Posterior cingulate gyrus (tissue), 11 donors: ENCODE measurements at places on chromosomes 2 and 18.

GRCh38 chr2:195094330-195094729, 562.7 kb upstream of the SLC39A10 start:
- DNase-seq, result no peak

GRCh38 chr18:50114448-50114847, 80.5 kb downstream of the MYO5B start:
- no peak for DNase-seq

DNA sequence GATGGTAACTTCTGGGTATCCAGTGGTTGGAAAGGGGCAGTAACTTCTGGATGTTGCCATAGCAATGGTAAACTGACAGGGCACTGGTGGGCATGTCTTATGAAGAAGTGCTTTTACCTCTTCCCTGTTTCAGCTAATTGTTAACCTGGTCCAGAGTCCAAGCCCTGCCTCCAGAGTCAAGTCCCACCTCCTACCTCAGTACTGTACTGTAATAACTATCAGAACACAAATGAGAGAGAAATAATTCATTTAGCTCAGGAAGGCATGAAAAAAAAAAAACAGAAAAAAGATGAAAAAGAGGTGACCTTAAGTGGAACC, 237.0 kb downstream of the ZNF804A start:
- no peak for DNase-seq

DNA sequence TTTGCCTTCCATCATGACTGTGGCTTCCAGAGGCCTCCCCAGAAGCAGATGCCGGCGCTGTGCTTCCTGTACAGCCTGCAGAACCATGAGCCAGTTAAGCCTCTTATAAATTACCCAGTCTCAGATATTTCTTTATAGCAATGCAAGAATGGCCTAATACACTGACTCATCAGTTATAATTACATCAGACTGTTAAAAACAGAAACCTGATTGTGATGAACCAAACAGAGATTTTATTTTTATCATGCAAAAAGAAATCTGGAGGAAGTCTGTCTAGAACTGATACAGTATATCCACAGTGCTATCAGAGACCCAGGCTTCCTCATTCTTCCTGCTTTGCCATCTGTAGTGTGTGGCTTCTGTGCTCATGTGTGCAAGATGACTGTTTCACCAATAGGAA, 93.4 kb upstream of the MEX3C start:
- no peak for DNase-seq

DNA sequence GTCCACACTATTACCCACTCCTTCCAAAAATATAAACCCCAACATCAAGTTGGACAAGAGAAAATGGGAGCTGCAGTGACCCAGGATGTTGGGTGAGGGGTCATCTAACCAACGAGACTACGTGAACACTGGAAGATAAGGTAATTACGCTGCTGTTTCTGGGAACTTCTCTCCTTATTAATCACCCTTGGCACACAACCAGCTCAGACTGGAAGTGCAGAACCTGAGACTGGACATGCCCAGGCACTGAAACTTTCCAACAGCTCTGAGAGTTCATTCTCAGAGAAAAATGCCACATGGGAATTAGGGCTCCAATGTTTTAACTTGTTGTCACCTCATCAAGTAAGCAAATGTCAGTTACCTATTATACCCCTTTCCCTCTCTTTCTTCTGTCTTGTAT, 135.3 kb downstream of the CCDC148 start:
- no peak for DNase-seq

DNA sequence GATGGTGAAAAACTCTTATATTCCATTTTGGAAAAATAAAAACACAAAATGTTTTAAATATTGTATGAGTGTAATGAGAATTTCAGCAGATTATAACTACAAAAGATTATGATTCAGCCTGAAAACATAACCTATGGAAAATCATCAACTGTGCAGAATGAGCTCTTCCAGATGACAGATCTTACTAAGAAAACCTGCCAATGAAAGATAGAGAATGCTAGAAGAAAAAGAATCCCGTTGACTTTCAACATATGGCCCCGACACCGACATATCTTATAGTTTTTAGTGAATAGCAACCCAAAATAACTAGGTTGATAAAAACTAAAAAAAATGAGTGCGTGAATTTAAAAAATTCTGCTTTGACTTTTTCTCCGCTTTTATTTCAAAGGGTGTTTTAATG, 178.0 kb downstream of the BABAM2 start:
- DNase-seq, result no peak

DNA sequence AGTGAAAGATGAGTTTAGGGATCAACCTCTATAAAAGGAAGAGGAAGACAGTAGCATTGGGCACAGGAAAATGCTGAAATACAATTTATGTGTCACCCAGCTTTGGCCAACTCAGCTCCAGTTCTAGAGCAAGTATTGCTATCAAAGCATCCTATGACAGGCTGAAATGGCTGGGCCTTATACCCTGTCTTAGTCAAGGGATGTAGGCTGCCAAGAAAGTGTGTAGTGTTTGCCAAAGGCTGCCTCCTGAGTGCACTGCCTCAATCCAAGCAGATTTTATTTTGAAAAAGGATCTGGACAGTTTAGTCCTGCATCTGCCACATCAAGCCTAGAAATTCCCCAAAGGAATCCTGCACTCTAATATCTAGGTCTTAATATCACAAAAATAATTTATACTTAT, 359.9 kb upstream of the ZC3H15 start:
- DNase-seq, result no peak

GRCh38 chr2:227816507-227817294, 3.1 kb downstream of the CCL20 start:
- no peak for DNase-seq

DNA sequence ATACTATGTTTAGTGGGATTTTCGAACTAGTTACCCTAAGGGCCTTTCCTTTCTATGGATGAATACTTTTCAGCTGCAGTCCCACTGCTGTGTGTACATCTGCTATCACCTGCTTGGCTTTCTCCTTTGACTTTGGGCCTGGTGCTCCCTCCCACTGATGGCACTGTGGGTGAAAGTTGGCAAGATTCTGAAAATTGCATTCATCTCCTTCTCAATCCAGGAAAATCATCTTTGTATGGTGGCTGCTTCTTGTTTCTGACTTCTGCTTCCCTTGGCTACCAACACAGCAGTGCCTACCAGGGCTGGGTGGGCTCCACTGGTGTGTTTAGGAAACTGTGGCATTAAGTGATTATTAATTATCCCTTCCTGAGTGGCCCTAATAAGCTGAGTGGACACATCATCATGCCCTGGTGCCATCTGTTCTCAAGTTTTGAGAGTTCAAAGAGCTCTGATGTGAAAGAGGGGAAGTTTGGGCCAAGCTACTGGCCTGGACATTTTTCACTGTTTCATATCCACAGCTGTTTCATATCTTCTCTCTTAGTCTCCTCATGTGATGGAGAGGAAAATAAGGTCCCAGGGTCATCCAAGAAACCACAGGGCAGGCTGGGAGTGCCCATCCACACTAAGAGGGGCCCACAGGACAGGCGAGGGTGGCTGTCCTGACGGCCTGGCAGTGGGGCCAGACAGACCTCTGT, 16.7 kb downstream of the HK2 start:
- DNase-seq, result no peak

DNA sequence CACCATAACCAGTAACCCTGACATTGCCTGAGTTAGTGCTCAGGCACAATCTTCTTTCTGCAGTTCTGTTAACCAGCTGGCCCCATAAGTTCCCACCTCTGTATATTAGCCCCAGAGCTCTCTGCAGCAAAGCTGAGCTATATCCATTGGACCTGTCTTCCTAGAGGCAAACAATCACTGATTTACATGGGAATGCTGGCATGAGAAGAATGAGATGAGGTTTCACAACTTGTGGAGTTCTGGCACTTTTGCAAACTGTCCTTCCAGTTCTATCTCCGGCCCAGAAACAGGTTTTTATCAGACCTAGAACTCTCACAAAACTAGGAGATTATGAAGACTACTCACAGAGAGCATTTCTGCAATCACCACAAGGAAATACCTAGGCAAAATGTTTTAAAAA, 7.9 kb upstream of the CCBE1 start:
- no peak for DNase-seq

DNA sequence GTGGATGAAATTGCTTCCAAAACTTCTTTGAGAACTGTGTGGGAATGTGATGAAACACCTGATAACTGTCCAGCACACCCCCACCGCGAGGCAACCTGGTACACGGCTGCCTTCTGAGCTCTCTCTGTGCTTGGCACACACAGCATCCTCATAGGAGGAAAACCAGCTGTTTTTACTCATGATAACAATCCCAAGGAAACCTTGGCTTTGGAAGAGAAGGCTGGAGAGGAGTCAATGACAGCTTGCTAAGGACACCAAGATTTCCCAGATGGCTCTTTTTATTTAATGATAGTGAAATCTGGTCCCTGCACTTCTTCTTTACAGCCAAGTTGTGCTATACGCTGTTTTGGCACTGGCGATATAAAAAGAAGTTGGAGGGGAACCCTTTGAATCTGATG, 232.5 kb upstream of the FN1 start:
- DNase-seq, result peak; percentile 41

DNA sequence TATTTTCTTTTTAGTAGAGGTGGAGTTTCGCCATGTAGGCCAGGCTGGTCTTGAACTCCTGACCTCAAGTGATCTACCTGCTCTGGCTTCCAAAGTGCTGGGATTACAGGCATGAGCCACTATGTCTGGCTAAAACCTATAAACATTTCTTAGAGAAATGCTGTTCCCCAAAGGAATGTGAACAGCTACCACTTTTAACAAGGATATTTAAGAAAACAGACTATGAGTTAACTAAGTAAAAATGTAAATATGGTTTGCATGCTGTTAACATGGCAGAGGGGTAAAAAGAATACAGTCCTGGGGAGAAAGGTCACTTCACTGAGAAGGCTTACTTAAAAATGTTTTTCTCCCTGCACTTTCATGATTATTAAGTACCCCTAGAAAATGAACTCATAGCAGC, 57.1 kb downstream of the SLC16A14 start:
- no peak for DNase-seq

DNA sequence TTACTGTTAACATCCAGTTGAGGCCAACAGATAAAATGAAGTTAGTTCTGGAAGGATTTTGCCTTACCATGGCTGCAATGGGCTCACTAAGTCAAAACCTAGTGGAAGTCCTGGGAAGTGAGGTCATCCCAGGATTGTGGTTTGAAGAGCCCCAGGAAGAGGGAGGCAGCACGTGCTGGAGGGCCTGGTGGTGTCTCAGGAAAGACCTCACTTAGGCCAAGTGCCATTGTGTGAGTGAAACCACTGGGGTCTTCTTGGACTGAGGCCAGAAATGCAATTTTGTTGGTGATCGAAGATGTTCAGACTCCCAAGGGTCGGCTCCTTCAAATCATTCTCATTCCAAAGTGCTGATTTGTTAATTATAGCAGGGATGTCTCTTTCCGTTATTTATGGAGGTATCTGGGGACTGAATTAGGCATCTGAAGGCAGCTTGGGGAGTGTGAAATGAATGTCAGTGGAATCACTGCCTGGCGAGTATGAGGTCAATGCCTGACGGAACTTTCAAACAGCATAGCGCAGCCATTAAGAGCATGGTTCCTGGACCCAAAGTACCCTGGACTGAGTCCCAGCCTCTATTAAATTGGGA, 60.0 kb downstream of the IL1R2 start:
- DNase-seq, result no peak

- no peak for DNase-seq
These were observed 13.2 kb downstream of the SNORC start for GRCh38 chr2:232883116-232883721.

DNA sequence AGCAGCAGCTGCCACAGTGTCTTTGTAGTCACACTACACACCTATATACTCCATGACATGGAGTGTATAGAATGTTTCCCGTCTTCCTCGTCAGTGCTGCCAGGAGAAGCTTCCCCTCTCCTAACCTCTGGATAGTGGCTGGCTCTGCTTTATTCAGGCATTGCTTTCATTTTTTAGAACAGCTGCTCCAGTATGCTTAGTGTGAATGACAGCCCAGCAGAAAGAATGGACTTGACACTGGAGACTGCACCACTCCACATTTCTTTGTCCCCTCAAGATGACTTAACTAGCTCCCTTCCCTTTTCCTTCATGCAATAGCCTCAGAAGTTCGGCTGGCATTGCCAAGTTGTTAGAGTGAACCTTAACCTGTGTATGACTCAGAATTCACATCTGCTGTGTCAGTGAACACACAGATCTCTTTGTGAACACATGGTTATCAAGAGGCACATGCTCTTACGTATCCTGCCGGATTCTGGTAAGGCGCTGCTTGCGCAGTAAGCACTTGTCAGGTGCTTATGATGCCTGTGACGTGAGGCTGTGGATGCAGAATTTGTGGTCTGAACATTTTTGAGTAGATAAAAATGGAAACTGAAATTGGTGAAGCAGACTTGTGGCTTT, 73.9 kb downstream of the NEDD4L start:
- DNase-seq, result no peak

- no peak for DNase-seq
These were observed 145.1 kb downstream of the COMMD1 start for GRCh38 chr2:62050456-62051045.

DNA sequence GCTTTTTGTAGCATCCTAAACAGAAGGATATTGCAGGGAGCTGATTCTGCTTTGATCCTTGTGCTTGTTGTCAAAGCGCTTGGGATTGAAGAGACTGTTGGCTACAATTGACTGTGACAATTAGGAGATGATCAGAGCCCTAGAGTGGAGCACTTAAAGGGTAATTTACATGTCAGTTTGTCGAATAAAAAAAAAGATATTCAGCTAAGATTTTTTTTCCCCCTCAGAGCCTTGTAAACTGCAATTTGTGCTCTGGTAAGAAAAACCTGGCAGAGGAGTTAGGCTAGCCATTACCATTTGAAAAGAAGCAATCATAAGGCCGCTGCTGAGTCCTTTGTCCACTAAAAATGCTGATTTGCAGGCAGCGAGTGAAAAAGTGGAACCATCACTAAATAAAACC, 47.8 kb upstream of the ZEB2 start:
- DNase-seq, result no peak

DNA sequence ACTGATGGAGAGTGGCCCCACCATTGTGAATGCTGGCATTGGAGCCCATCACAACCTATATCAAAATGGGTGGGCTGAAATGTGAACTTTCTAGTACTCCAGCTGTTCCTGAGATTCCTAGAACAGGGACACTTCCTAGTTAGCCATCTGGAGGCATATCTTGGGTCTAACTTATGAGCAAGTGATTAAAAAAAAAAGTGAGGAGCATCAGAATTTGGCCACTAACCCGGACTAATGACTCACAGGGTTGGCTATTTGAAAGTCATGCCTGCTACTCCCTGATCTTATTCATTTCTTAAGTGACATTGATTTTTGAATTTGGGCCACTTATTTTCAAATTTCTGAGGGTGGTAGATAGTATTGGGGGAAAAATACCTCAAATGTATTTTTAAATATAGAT, 216.6 kb downstream of the HRH4 start:
- DNase-seq, result no peak
